WTC11 (cell line): ENCODE measurements at places on chromosomes 2 and 18. TPM values are rescaled to one million over a fixed set of nuclear protein-coding genes. Genes with fewer than 3 reads are reported as not detected.
A peak's percentile ranks its signal among the peaks of the same experiment; 100 is the strongest.

The RAB6C gene
- 0.07 to 0.09 TPM (median 0.07 TPM) in 3 replicates for total RNA-seq

DNA sequence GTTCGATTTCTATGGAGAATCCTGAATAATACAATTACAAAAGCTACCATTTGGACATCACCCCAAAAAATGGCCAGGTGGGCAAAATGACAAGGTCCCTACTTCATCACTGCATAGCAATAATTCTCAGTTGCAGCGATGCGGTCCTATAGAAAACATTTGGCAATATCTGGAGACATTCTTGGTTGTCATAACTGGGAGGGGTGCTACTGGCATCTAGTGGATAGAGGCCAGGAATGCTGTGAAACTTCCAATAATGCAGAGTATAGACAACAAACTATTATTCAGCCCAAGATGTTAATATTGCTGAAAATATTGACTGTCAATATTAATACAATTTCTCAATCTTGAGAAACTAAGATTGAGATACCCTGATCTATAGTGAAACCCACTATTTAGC is 637.8 kb upstream of the PKDCC start:
- no peak for DNase-seq
- no peak overlapping the region for H3K4me3 ChIP-seq
- H3K36me3 ChIP-seq, result no peaks in the 10 kb centered on the region
- no peak overlapping the region for H3K27ac ChIP-seq

The GPR35 gene
- total RNA-seq, result 0.22 to 0.60 TPM (median 0.46 TPM) in 3 replicates

DNA sequence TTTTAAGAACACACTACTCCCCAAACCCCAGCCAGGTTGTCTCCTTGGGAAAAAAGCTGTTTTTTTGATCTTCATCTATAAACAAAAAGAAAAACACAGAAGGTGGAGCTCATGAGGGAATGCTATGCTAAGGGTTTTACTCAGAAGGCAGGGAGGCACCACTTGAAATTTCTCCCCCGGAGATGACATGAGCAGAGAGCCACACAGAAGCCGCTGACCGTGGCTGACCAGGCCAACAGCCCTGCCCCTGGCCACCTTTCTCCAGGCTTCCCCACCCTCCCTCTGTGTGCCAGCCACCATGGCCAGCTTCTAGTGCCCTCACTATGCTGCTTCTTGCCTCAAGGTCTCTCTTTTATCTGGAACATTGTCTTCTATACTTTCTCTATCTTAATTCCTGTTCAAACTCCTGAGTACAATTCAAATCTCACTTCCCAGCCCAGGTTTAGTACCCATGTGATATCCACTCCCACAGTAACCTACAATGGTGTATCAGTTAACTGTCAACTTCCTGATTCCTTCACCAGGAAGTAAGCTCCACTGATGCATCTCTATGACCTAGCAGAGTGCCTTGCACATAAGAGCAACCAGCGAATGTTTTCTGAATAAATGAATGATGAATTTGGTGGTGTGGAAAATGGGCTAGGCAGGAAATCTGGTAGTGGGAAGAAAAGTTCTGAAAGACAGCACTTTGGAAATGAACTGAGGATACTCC is 15.3 kb downstream of the LAPTM4A start:
- no peak for DNase-seq
- H3K36me3 ChIP-seq, result peaks cover 81% of the 10 kb centered on the region
- H3K27ac ChIP-seq, result peak overlapping the region; percentile 36; the same call in 1 of the 2 replicates
- H3K27me3 ChIP-seq, result no peaks in the 10 kb centered on the region

The ANKRD30B gene
- total RNA-seq, result not detected in 3 replicates

DNA sequence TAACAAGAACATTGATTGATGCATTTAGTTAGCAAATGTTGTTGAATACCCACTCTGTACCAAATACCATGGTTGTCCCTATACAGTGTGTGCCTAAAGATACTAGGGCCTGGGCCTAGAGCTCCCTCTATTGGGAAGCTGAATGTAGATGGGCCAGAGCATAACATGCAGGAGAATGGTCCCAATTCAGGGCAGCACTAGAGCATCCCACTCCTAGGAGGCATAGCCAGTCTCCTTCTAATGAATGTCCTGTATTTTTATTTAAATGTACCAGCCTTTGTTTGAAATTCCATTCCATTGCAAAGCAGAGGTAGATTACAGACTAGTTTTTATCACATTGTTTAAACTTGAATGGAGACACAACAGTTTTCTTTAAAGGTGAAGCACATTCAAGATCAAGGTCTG is 90.6 kb downstream of the FEZ2 start:
- no peak overlapping the region for H3K4me3 ChIP-seq
- peaks cover 22% of the 10 kb centered on the region for H3K36me3 ChIP-seq
- H3K27me3 ChIP-seq, result no peaks in the 10 kb centered on the region
- DNase-seq, result peak; percentile 66
- H3K4me1 ChIP-seq, result peaks cover 16% of the 10 kb centered on the region

The FTCDNL1 gene
- 0.85 to 2.1 TPM (median 1.8 TPM) in 3 replicates for total RNA-seq

The XDH gene
- 3.0 to 3.7 TPM (median 3.7 TPM) in 3 replicates for total RNA-seq

The MRPS5 gene
- total RNA-seq, result 60.4 to 70.3 TPM (median 62.2 TPM) in 3 replicates

DNA sequence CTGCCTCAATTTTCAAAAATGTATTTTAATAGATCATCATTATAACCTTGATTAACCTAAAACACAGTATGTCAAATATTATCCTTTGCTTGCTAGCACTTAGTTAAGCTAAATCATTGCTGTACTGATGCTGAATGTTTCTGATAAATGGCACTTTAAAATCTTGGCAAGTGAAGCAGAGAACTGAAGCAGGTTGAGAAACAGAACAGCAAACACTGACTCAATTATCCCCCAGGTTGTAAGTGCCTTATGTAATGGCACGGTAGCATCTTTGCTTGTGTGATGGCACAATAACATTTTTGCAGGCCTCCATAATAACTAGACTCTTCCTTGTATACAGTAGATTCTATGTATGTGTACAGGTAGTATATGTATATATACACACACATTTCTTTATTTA is 33.8 kb downstream of the ARHGAP15 start:
- H3K4me3 ChIP-seq, result no peak overlapping the region
- H3K27ac ChIP-seq, result no peak overlapping the region
- H3K4me1 ChIP-seq, result no peaks in the 10 kb centered on the region

DNA sequence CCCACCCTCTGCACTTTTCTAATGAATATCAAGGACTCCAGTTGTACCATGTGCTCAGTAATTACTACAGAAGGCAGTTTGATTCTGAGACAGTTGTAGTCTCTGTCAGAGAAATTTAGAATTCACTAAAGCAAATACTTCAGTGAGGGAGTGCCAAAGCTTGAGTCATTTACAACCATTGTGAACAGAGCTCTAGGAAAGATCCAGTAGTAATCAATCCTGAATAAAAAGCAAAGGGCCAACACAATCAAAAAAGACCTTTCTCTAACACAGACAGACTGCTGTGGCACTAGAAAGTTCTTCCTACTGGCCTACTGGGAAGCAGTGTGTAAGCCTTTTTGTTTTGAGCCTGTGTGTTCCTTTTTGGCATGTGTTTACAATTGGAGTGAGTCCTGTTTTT is 135.6 kb upstream of the UNC80 start:
- no peak overlapping the region for H3K27ac ChIP-seq
- no peak overlapping the region for H3K4me3 ChIP-seq
- H3K27me3 ChIP-seq, result no peaks in the 10 kb centered on the region

The IL36RN gene
- not detected in 3 replicates for total RNA-seq

The FAM237A gene
- total RNA-seq, result not detected in 3 replicates

DNA sequence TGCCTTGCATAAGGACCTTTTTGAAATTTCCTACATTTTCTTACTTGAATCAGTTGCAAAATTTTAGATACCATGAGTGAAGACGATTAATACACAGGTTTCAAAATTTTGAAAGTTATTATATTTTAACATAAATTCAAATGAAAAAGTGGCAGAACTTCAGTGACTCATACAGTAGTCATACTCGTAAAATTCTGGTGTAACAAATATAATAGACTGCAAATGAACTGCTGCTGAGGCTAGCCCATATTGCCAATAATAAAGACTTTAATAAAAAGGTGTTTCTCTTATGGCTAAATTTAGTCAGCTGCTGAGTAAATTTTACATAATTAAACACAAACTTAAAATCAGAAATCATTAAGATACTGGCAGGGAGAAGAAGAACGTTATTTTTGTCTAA is 36.9 kb downstream of the MSH6 start:
- no peaks in the 10 kb centered on the region for H3K27me3 ChIP-seq
- no peaks in the 10 kb centered on the region for H3K4me1 ChIP-seq
- H3K27ac ChIP-seq, result no peak overlapping the region
- H3K36me3 ChIP-seq, result peaks cover 72% of the 10 kb centered on the region

GRCh38 chr2:172674034-172674967 is 61.3 kb upstream of the RAPGEF4 start:
- H3K36me3 ChIP-seq, result peaks cover 7% of the 10 kb centered on the region
- H3K27ac ChIP-seq, result no peak overlapping the region
- H3K4me1 ChIP-seq, result peaks cover 8% of the 10 kb centered on the region
- H3K27me3 ChIP-seq, result peaks cover 30% of the 10 kb centered on the region
- DNase-seq, result peak; percentile 81

GRCh38 chr18:36295880-36296301 is 1.6 kb upstream of the FHOD3 start:
- H3K36me3 ChIP-seq, result no peaks in the 10 kb centered on the region
- peaks cover 23% of the 10 kb centered on the region for H3K27me3 ChIP-seq
- no peak overlapping the region for H3K4me3 ChIP-seq
- no peak overlapping the region for H3K27ac ChIP-seq
- peak; percentile 37 for DNase-seq

GRCh38 chr18:36693931-36694620 is 134.7 kb downstream of the TPGS2 start:
- H3K27ac ChIP-seq, result no peak overlapping the region
- no peaks in the 10 kb centered on the region for H3K4me1 ChIP-seq
- H3K36me3 ChIP-seq, result no peaks in the 10 kb centered on the region
- no peak for DNase-seq
- H3K4me3 ChIP-seq, result no peak overlapping the region

- no peak overlapping the region for H3K4me3 ChIP-seq
- no peaks in the 10 kb centered on the region for H3K36me3 ChIP-seq
- 0 out of 2 replicates have a peak overlapping the region, but pooled peaks have one; percentile 7 for H3K27ac ChIP-seq
- H3K4me1 ChIP-seq, result peaks cover 45% of the 10 kb centered on the region
- DNase-seq, result no peak
- no peaks in the 10 kb centered on the region for H3K27me3 ChIP-seq
Observed at GRCh38 chr2:204312105-204312504, 233.2 kb upstream of the PARD3B start.

The CCBE1 gene
- 8.0 to 9.7 TPM (median 9.7 TPM) in 3 replicates for total RNA-seq

The ASIC4 gene
- total RNA-seq, result 0.79 to 1.0 TPM (median 0.80 TPM) in 3 replicates

DNA sequence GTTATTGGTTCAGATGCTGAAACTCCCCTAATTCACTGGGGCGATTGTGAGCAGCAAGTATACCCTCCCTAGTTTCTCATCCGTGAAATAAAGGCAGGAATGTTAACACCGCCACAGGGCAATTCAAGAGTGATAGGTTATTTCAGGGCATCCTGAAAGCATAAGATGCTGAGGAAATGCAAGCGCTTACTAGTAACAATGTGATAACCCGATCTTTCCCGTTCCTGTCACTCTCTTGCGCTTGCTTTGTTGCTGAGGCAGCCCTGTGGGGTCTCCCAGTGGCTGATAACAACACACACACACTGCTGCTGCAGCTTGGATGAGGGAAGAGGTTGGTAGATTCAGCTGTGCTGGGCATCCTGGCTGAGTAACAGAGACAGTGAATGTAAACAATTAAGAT is 259.3 kb downstream of the AGPS start:
- H3K27me3 ChIP-seq, result peaks cover 51% of the 10 kb centered on the region
- H3K27ac ChIP-seq, result no peak overlapping the region
- H3K4me1 ChIP-seq, result peaks cover 25% of the 10 kb centered on the region
- H3K4me3 ChIP-seq, result no peak overlapping the region
- no peaks in the 10 kb centered on the region for H3K36me3 ChIP-seq

DNA sequence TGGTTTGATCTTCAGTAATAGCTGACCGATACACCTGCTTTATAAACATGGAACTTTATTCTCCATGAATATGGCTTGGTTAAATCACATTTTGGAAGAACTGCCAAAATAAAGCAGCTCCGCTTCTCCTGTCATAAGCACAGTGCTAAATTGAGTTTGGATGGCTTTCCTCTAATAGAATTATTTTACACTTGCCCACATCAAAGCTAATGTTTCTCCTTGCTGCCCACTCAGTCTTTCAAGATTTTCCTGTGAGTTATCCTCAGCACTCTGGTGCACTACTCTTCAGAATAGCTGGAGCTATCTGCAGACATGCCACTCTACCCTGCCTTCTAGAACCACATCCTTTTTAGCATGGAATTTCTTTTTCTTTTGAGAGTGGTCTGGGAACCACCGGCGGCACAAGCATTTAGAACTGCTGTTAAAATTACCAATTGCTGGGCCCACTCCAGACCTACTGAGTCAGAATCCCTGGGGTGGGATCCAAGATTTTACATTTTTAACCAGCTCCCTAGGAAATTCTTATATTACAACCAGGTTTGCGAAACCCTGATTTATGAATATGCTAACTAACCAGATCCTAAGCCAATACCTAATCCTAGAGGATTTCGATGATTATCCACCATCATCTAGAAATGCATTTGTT is 283.3 kb downstream of the AFF3 start:
- H3K36me3 ChIP-seq, result no peaks in the 10 kb centered on the region
- H3K27me3 ChIP-seq, result no peaks in the 10 kb centered on the region
- no peak overlapping the region for H3K4me3 ChIP-seq
- no peak overlapping the region for H3K27ac ChIP-seq
- DNase-seq, result no peak
- H3K4me1 ChIP-seq, result no peaks in the 10 kb centered on the region

The POTEE gene
- total RNA-seq, result 2.1 to 2.6 TPM (median 2.2 TPM) in 3 replicates

DNA sequence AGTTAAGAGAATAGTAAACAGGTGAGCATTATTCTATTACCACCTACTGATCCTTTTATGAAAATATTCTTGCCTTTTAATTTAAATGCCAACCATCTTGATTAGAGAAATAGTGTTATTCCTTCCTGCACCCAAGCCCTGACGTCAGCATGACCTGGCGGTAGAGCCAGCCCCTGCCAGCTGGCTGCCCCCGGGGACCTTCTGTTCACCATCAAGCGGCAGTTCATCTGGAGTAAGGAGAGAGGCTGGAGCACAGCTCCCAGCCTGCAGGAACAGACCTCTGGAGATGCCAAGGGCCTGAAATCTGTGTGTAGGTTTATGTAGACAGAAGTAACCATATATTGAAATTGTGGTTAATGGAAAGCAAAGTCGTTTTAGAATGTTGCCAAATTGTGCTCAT is 171.8 kb downstream of the GBX2 start:
- no peak for DNase-seq
- no peak overlapping the region for H3K4me3 ChIP-seq
- H3K27me3 ChIP-seq, result no peaks in the 10 kb centered on the region
- peaks cover 12% of the 10 kb centered on the region for H3K4me1 ChIP-seq

DNA sequence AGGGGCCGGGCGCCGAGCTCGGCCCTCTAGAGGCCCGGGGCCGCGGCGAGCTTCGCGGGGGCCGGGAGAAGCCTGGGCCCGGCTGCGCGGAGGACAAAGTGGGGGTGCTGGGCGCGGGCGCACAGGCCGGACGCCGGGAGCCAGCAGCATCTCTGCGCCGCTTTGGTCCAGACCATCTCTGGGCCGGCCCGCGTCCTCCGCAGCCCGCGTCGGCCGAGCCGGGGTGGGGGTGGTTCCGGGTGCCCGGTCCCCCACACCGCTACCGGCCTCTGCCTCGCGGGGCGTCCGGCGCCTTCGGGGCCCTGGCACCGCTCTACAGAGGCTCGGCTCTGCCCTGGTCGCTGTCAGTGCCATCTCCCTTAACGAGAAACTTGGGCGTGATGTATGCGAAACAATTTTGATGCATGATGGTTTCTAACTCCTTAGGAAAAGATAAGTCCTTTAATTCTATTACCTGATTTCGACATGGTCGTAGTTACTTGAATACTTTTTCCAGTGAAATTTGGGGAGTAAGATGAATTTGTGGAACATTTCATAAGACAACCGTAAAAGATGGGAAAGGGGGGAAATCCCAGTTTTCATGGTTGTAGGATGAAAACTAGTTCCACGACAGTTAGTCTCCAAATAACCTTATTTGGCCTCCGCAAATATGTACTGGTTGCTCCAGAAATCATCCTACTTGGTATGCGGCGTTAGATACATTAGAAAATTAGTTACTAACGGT is 562 bp downstream of the TWSG1 start:
- H3K4me3 ChIP-seq, result peak overlapping the region; percentile 86
- DNase-seq, result no peak
- H3K4me1 ChIP-seq, result peaks cover 10% of the 10 kb centered on the region; the same call in 1 of the 2 replicates
- peaks cover 8% of the 10 kb centered on the region; the same call in 1 of the 2 replicates for H3K36me3 ChIP-seq
- H3K27ac ChIP-seq, result no peak overlapping the region
